Posterior cingulate gyrus (tissue), 11 donors: ENCODE measurements at places on chromosomes 16 and 17.

- peak; percentile 53 for DNase-seq
Observed at GRCh38 chr16:77584205-77584859, 138.0 kb upstream of the NUDT7 start.

DNA sequence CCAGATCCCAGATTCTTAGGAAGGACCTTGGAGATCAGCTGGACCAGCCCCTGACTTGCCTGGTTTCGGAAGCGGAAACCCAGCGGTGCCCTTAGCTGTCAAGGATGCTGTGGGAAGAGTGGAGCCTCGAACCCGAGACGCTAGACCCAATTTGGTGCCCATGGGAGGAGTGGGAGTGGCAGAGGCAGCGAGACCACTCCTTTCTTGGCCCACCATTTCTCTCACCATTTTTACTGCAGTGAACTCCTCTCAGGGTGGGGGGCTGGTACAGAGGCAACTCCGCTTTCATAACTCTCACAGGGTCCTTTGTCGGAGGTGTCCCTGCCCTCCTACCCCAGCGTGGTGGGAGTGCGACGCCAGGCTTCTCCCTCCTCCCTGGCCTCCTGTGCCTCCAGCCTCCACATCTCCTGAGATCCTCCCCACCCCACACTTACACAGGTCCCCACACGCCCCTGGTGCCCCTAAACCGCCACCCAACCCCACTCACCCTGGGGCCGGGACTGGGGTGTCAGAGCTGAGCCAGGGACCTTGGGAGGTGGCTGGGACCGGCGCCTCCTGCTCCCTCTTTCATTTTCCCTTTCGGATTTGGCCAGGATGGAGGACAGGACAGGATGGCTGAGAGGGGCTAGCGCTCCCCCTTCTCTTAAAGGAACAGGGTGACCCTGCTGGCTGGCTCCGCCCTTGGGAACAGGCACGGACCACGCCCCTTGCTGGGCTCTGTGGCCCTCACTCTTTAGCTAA is at the start of gene GJD3:
TSS of gene GJD3 (minus strand) at position 617 of the 741 bp plus-strand sequence. CDS start 922 bp downstream, outside the sequence.
- no peak for DNase-seq

- DNase-seq, result peak; percentile 95
Observed at GRCh38 chr16:1019231-1020090, 37.9 kb downstream of the SOX8 start.

DNA sequence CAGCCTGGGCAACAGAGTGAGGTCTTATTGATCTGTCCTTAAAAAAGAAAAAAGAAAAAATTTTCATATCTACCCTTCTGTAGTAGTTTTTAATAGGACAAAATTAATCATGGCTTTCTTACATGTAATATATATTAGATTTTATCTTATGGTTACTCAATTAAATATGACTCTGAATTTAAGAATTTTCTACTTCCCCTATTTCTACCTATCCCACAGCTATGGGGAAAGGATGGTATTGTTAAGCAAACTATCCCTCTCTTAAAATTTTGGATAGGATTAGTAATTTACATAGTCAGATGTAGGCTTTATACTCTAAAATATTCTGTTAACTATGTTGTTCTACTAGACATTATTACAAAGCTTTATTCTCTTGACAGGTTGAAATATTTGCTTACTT is 62.5 kb downstream of the NQO1 start:
- no peak for DNase-seq

- no peak for DNase-seq
Observed at GRCh38 chr16:87538594-87538993, 45.8 kb upstream of the ZCCHC14 start.
